ENCODE measurements at places on chromosomes 4 and X.

- no peak for DNase-seq
Observed at GRCh38 chr4:106603471-106603870, 234.9 kb upstream of the GIMD1 start.

DNA sequence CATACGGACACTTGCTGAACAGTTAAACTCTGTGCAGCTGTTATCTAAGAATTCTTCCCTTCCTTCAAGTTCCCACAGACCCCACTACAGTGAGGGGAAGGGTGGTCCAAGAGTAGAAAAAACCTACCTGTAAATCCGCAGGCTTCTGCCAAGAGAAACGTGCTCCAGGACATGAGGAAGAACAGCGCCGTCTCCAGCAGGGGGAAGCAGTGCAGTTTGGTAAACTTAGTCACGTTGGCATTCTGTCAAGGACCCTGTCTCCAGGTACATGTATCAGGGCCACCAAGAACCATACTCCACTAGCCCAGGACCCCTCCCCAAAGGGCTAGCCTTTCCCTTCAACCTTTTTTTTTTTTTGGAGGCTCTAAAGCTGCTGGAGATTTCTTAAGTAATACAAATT, 79.9 kb downstream of the CHST7 start:
- no peak for DNase-seq

- no peak for DNase-seq
Observed at GRCh38 chr4:25900310-25900709, 13.7 kb upstream of the SMIM20 start.

DNA sequence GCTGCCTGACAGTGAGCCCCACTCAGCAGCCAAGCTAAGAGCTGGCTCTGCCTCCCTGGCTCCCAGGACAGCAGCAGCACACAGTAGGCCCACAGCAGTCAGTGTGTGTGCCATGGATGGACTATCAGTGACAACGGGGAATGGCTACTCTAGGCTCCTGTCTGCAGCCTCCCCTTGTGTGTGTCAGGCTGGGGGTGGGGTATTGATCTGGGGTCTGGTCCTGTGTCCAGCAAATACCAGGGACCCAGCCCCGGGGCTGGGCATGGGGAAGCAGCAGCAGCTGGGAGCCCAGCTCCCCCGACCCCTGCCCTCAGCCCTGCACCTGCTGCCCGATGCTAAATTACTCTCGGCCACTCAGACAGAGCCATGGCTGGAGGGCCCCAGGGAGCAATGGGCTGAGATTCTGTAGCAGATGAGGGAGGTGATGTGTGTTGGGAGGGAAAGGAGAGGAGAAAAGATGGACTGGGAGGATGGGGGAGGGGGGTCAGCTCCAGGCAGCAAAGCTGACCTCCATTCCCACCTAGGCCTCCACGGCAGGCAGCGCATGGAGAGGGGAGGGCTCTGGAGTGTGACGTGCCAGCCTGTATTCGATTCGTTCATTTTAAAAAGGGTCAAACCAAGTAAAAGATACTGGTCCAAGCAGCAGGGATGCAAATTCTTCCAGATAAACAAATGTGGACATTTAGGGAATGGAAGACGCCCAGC, 61.3 kb upstream of the CRMP1 start:
- DNase-seq, result no peak

- no peak for DNase-seq
Observed at GRCh38 chr4:62923783-62924182, 1485.5 kb downstream of the TECRL start.

DNA sequence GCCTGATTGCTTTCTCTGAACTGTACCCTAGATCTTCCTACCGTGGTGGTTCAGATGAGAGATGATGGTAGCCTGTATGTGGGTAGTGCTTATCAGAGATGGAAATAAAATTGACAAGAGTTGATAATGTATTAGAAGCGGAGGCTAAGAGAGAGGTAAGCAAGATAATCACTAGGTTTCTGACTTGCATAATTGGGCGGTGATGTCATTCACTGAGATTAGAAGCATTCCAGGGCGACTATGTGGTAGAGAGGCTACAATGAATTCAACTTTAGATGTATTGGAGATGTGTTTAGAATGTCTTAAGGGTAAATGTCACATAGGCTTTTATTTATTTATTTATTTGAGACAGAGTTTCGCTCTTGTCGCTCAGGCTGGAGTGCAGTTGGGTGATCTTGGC, 415 bp upstream of the TENM3 start:
- DNase-seq, result no peak

DNA sequence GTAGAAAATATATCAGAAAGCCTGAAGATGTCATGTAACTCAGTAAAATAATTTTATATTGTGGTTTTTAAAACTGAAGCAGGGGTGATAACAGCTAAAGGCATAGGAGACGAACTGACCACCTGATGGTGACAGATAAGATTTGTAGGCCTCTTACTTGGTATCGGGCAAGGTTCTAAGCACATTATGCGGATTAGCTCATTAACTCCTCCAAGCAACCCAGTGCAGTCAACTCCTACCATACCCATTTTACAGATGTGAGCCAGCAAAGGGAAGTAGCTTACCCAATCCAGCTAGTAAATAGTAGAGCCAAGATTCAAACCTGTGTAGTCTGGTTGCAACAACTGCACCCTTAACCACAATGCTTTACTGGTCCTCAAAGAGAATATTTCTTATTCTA, 62.1 kb downstream of the CC2D2A start:
- no peak for DNase-seq

- no peak for DNase-seq
Observed at GRCh38 chrX:12307961-12308360, 169.7 kb downstream of the FRMPD4 start.

- DNase-seq, result no peak
Observed at GRCh38 chr4:58587856-58588255, 1477.7 kb upstream of the IGFBP7 start.

DNA sequence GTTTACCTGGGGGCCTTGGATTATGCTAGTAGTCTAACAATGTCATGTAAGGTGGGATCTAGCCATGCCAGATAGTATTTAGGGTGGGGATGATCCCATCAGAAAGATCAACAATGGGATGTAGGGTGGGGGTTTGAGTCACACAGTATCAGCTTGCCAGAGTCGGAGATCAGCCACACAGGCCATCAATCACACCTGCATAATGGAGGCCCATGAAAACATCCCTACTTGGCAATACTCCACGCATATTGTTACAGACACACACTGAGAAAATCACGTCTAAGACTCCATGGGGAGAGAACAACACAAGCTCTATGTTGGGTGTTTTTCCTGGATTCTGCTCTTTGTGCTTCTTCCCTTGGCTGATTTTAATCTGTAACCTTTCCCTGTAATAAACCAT, 49.5 kb upstream of the SLC25A4 start:
- no peak for DNase-seq

DNA sequence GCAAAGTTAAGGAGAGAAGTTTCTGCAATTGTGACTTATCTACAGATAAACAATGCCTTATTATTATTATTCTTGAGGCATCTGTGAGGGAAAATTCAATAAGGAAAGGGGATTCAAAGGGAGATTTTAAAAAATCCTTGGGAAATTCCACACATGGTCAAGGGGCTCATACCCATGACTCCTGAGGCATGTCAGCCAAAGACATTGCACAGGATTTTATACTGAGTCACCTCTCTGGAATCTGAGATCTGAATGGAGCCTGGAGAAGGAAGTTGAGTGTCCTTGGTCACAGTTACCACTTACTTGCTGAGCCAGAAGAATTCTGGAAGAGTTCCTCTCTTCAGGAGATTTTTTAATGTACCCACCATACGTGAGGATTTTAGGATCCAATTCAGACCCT, 14.4 kb upstream of the CXCL8 start:
- DNase-seq, result no peak

DNA sequence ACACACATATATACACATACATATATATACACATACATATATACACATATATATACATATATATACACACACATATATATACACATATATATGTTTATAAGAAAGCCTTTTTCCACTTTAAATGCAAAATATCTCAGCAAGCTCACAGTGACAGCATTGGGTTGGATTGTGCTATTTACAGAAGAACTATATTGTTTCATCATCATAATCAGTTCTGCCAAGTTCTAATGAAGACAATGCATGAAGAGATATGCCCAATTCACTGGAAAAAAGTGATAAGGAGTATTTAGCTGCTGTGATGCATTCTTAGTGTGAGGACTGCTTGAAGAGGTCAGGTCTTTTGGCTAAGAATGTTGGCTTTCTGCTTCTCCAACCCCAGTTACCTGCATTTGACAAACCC, 54.4 kb downstream of the RNF150 start:
- no peak for DNase-seq

- no peak for DNase-seq
Observed at GRCh38 chr4:87298362-87298761, 24.3 kb downstream of the HSD17B13 start.

DNA sequence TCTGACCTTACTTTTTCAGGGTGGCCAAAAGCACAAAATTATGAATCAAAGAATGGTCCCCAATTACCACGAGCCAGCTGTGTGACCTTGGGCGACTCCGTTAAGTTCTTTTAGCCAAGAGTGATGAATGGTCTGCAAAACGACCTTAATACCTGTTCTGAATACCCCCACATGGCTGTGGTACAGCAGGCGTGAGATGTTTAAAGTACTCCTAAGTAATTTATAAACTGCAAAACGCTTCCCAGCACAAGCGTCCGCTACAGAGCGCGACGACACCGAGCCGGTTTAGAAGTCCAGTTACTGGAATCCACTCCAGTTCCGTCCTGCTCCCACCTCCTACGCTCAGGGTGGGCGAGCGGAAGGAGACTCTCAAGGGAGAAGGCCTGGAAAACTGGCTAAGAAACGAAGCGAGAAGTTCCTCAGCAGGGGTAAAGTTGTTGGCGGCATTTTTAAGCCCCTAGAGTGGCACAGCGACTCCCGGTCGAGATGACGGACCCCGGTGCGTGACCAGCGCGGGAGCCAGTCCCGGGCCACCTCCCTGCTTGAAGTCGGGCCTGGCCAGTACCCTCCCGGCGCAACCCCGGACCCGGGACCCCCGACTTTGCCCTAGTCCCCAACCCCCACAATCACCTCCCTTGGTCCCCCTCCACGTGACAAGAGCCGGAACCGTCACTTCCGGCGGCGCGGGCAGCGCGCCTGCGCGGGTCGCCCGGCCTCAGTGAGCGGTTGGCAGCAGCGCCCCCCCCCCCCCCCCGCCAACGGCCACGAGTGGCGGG, 659 bp upstream of the BMP2K start:
- peak; percentile 78 for DNase-seq

GRCh38 chr4:169245061-169245460, 25.7 kb downstream of the SH3RF1 start:
- DNase-seq, result no peak

DNA sequence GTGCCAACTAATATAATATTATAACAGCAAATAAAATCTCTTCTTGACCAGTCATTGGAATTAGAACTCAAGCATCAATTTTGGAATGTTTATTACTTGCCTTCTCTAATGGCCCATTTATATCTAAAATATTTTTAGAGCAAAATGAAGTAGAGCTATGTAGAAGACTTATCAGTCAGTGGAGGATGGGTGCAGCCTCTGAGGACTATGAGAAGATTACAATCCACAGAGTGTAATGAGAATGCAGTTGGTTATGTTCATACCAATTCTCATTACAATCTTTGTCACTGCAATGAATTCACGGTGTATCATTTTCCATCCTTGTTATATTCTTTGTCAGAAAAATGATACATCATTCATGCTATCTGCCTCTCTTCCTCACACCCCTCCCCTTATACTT, 878.1 kb downstream of the CENPC start:
- DNase-seq, result no peak

- no peak for DNase-seq
Observed at GRCh38 chr4:7781366-7781765, 158.3 kb downstream of the AFAP1 start.

- DNase-seq, result no peak
Observed at GRCh38 chr4:124459941-124460310, 252.6 kb downstream of the ANKRD50 start.

DNA sequence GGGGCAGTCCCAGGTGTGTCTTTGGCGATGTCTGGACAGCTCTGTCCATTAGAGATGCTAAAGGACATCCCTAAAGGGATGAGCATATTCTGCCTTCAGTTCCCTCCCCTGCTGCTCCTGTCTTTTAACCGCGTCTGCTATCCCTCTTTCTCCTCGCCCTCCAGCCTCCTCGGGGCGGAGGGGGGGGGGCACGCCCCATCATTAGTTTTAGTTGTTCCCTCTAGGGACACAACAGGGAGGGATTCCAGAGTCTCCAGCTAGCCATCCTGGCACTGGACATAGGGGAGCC, 1.1 kb downstream of the MSL3 start:
- no peak for DNase-seq

- no peak for DNase-seq
Observed at GRCh38 chr4:150949943-150950342, 65.1 kb downstream of the LRBA start.

DNA sequence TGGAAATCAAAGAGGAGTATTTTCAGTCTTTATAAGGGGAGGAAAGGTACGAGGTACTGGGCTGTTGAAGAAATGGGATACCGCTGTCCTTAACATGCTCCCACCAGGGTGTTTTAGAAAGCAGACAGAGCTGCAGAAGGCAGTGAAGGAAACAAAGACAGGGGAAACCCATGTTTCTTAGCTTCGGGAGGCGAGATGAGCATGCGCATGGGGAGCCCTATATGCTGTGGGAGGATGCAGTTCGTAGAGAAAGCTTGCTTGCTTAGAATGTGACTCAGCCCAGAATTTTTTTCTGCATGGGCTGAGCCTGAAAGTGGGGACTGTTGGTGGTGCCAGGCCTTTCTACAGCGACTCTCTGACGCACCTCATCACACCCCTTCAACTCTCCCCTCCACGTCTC, 28.8 kb upstream of the SCOC start:
- DNase-seq, result no peak

DNA sequence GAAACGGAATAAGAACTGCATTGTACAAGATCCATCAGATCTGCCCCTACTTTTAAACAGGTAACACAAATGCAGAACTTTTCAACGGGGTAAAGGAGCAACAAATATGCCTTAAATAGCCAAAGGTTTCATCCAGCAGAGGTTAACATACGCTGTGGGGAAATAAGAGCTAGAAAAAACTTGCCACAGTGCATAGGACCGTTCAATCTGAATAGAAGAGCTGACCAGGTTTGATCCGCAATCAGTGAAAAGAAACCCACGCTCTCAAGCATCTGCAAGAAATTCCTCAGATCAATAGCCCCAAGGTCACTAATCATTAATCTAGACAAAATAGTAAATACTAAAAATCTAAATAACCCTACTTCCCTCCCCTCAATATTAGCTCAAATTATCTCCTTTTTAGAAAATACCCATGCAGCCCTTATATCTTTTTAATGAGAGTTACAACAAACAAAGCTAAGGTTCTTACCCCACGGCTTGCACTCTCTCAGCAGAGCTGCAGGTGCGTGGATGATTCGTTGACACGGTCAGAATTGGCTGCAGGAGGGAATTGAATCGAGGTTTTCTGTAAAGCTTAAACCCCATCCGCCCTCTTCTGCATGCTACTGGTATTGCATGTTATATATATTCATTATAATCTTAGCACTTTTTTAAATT, at the start of gene TLR10:
Gene TLR10 (minus strand): TSS at position 539 of the 657 bp plus-strand sequence. CDS start 7,400 bp downstream, outside the sequence.
- no peak for DNase-seq

- DNase-seq, result no peak
Observed at GRCh38 chr4:72323227-72323626, 245.8 kb downstream of the ADAMTS3 start.

DNA sequence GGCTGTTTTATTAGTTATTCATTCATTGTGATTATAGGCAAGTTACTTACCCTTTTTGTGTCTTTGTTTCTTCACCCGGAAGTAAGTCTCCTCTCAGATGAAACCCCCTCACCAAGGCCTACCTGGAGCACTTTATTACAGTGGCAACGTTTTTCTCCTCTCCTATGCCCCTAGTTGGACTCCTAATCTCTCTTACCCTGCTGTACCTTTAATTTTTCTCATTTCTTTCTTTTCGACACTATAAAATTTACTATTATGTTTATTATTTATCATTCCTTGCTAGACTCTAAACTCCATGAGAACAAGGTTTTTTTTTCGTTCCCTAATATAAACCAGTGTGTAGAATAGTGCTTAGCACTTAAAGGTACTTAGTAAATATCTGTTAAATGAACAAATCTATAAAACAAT, 17.5 kb downstream of the STAP1 start:
- no peak for DNase-seq

All from activated CD4-positive, CD25-positive, alpha-beta regulatory T cell treated with anti-CD3 and anti-CD28 coated beads, Interleukin-2, amount 50 U/mL, for 16 hours (primary cell).